Suppressor macrophage (primary cell): ENCODE measurements at places on chromosomes 6 and 20.

GRCh38 chr20:31674895-31675827, 37.4 kb downstream of the COX4I2 start:
- peak; percentile 93 for DNase-seq

DNA sequence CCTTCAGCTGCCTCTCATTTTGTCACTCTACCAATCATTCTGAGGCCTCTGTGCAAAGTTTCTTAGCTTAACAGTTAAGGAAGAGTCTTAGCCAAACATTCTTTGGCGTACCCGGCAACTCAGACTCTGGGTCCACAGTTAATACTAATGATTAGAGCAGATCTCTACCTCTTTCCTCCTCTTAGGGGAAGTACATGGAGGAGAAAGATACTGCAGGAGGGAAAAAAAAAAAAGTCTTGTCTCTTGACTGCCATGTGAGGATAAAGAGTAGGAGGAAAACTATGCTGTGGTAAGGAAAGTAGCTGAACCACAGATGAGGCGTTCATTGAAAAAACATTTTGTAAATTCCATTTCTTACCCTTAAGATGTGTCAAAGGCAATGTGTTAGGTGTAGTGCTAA, 44.0 kb upstream of the MARCKS start:
- peak; percentile 59 for DNase-seq

DNA sequence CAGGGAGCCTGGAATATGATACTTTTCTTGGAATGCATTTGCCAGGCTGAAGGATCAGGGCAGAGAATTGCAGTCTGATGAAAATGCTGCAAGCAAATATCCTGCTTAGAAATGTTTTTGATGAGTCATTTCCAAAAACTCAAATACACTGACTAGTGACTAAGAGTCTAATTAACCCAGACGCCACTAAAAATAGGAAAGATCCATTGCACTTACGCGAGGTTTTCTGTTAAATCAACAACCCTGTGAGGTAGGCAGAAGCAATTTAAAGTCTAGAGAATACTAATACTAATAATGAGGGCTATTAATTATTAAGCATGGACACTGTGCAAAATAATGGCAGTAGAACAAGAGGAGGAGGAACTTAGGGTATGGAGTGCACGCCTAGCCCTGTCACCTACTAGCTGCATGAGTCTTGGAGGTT, 130.1 kb upstream of the DOK5 start:
- DNase-seq, result no peak

- no peak for DNase-seq
Measured at GRCh38 chr20:17621229-17621968, 51.5 kb downstream of the DSTN start.

DNA sequence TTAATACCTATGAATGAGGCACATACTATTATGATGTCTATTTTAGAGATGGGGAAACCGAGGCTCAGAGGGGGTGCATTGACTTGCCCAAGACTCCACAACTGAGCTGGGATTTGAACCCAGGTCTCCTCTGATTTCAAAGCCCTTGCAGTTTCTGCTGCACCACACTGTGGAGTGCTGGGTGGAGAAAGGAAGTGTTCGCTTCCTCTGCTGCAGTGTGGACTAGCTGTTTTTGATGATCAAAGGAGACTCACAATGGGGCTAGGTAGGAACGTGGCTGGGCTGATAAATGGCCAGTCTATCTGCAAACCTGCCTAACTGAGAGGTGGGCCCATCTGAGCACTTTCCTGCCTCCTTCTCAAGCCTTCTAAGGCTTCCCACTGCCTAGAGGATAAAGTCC, 87.2 kb downstream of the CD40 start:
- peak; percentile 28 for DNase-seq

DNA sequence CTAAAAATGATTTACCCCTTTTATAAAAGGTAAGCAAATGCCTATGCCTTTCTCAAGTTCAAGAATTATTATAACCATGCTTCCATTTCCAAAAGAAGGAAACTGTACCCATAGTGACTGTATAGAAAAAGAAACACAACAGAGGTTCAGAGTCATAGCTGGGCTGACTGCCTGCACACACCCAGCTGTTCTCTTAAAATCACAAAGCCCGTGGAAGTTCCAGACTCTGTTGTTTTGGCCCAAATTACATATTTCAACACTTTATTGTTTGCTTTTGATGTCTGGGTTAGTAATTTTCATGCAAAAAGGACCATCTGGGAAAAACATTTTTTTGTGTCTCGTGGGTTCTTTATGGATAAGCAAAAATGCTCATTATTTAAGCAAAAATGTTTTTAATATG, 99.2 kb downstream of the LCA5 start:
- DNase-seq, result no peak

DNA sequence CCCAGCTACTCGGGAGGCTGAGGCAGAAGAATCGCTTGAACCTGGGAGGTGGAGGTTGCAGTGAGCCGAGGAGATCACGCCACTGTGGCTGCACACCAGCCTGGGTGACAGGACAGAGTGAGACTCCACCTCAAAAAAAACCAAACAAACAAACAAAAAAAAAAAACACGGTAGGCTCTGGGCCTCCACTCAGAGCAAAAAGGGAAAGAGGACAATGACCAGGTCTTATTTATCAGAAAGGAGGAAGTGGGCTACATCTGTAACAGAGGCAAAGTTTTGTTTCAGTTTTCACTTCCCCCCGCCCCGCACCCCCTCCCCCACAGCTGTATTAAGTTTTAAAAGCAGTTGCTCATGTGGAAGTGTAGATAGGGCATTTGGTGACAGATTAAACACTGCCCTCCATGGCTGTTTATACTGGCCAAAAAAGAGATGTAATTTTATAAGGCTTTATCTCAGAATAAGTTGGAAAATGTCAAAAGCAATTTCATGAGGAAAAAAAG, 114.6 kb downstream of the RCAN2 start:
- DNase-seq, result peak; percentile 51

DNA sequence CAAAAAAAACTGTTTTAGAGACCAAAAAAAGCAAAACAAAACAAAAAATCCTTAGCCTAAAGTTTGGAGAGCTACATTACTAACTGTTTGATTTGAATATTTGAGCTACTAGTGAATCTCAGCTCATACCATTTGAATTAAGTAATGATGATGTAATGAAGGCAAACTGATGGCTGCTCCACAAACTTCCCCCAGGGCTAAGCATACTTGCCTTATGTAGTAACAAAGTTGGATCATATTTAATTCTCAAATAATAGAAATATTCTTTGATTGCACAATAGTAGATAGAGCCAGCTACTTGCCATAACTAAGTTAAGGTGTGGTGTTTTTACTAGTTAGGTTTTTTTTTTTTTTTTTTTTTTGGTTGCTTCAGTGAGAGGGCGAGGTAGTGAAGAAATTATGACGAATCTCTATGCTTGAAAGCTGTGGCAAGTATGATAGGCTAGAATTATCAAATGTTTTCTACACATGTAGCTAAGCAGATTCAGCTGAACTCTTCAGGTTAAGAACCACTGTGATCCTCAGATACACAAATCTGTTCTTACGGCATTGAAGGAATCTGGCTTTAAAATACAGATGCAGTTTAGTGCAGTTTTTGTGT, 2.9 kb downstream of the RAB32 start:
- peak; percentile 59 for DNase-seq

DNA sequence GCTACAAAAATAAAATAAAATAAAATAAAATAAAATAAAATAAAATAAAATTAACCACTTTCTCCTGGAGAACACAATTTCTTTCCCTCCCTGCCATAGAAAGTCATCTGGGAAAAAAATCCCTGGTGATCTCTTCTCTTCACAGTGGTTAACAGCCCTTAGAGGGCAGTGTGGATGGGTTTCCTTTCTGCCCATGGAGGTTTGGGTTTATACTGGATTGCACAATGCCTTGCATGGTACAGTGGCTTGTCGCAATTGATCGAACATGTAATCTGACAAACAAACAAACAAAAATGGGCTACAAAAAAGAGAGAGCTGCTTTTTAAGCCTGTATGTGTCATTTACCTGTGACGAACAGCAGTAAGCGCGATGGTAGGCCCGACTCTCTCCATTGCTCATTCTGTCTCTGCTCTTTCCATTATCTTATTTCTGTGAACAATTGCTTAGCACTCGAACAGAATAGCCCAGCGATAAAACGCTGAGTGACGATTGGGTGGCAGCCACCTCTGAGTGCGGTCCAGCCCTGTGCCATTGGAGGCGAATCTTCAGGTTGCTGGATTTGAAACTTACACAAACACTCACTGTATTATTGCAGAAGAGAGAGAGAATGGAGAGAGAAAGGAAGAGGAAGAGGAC, 166.1 kb downstream of the CD83 start:
- peak; percentile 39 for DNase-seq

DNA sequence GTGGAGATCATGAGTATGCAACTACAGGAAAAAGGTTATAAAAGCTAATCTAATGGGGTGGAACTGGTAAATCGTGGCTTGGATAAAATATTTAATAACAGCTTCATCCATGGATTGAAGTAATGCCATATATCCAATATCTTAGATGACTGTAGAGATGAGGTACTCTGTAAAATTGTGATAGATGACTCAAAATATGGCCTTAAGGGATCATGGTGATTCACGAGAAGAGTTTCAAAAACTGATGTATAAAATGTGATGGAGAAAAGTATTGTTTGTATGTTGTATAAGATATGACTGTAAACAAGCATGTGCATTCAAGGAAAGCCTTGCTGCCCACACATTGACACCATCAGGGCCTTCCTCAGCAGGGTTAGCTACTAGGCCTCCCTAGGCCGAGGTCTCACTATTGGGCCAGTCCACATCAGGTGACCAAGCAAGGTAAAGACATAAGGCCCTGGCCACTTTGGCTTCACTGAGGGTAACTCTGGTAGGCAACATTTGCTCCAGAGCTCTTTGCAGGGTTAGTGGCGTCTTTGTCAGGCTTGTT, 17.7 kb upstream of the CCN6 start:
- DNase-seq, result no peak

DNA sequence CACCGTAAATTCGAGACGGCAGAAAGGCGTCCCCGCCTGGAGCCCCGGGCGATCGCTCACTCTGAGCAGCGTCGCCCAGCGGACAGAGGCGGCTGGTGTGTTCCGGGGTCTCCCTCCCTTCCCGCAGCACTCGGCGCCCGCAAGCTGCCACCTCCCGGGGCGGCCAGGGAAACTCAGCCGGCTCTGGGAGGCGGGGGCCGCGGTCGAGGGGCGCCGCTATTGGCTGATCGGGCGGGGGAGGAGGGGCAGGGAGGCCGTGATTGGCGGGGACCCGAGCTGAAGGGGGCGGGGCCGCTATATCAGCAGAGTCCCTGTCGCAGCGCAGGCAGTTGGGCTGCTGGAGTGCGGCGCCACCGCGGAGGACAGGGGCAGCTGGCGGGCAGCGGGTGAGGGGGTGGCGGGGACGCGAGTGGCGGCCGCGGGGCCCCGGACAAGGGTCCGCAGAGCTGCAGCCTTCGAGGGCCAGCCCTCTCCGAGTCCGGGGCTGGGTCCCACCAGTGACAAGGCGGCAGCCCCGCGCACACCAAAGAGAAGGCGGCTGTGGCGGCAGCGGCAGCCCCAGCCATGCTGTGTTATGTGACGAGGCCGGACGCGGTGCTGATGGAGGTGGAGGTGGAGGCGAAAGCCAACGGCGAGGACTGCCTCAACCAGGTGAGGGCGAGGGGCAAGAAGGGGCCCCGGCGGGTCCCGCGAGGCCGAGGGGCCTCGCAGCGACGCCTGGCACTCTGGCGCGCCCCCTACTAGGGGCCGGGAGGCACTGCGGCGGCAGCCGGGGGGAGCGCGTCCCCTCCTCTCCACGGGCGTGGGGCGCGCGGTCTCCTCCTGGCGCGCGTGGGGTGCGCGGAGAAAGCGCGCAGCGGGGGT, at the start of gene MYLIP:
TSS of gene MYLIP (plus strand) at position 328 of the 864 bp plus-strand sequence. CDS start at position 565, 237 bp downstream.
- peak; percentile 99 for DNase-seq

- no peak for DNase-seq
Measured at GRCh38 chr6:168415098-168415992, 25.6 kb upstream of the SMOC2 start.

DNA sequence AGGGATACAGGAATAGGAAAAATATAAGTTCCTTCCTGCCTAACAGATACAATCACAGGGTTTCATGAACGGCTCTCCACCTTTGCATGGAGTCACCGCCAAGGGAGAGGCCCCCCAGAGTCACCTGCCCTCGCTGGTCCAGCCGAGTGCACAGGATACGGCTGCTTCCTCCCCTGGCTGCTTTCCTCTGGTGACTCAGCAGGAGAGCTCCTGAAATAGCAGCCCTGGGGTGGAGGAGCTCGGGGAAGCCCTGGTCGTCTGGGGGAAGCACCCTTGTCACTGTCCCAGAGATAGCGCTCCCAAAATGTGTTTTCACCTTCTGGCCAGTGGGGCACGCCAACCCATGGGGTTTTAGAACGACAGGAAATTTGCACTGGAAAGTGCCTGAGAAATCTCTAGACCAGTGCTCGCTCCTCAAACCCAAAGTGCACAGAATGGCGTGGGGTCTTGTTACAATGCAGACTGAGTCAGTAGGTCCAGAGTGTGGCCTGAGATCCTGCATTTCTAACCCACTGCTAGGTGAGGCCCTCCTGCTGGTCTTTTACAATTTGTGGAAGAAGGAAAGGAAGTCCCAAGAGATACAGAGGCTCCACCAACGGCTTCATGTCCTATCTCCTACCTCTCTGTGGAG, 35.9 kb upstream of the FAM50B start:
- DNase-seq, result peak; percentile 32

DNA sequence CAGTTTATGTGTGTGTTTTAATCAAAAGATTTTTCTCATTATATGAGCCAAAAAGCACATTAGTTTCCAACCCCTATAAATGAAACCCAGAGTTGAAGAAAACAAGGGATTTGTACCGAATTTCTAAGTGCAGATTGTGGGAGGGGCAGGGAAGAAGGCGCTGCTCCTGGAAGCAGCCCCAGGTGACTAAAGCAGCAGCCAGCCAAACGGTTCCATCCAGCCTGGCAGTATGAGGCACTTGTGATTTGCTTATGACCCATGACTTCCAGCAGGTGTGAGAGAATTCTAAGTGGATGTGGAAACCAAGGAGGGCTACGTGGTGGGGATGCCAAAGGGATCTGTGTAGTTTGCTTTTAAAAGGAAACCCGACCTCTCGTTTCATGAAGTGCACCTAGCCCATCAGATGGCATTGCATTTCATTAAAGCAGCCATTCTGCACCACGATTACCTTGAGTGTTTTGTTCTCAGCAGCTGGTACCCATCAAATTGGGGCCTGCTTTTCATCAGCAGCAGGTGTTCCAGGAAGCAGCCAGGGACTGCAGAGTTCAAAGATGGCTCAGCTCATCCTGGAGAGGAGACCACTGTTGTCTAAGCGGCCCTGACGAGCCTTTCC, 79.1 kb downstream of the DTD1 start:
- DNase-seq, result no peak

GRCh38 chr6:136521427-136521826, 28.8 kb downstream of the MAP7 start:
- no peak for DNase-seq

DNA sequence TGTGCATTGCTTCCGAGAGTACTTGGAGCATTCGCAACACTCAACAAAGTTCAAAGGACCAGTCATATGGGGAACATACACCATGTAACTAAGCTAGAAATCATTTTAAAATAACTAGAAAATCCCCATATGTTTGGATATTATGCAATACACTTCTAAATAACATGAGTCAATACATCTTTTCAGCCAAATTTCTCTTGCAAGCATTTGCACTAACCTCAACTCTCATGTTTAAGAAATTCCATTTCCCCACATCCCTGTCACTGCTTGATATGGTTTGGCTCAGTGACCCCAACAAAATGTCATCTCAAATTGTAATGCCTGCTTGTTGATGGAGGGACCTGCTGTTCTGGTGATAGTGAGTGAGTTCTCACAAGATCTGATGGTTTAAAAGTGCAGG, 85.7 kb upstream of the CST7 start:
- DNase-seq, result peak; percentile 49

- DNase-seq, result no peak
Measured at GRCh38 chr6:25038999-25039398, 103.2 kb upstream of the RIPOR2 start.
